ENCODE measurements at places on chromosomes 13 and 19.

DNA sequence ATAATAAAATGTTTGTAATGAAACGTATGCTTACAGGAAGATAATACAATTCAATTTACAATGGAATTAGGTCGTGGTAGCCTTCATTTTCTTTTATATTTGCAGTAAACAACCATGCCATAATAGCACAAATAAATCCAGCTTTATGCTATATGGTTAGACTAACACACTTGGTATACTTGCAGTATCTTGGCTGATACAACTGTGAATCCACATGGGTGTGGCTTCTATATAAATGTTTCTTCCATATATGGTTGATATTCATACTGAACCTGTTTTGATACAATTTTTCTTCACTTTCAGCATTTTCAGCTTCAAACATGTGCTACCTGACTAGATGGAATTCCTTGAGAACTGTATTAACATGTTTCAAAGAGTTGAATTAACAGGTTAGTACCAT, 20.4 kb upstream of the SPRY2 start:
- peak; percentile 15 for DNase-seq

- no peak for DNase-seq
These were observed 594 bp downstream of the ZNF559 start for GRCh38 chr19:9324584-9324962.

DNA sequence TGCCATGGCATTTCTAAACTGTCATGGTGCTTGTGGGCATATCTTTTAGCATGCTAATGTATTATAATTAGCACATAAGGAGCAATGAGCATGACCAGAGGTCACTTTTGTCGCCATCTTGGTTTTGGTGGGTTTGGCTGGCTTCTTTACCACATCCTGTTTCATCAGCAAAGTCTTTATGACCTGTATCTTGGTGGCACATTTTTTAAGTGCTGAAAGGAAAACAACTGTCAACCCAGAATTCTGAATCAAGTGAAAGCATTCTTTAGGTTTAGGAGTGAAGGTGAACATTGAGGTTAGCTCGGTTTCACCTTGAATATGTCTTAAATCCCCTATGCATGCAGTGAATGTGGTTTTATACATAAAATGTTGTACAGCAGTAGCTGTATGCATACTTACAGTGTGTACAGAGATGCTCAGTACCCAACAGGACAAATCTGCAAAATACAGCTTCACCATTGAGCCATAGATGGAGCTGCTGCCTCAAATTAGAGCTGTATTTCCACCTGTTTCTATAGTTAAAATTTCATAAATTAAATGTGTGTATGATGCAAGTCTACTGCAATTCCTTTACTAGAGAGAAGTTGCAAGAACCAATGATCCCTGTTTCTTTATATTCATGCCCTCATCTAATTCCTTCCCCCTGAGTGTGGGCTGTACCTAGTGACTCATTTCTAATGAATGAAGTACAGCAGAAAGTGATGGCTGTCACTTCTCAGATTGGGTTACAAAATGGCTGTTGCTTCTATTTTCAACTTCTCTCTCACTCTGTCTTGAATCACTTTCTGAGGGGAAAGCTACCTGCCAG, 25.2 kb upstream of the IGSF23 start:
- peak; percentile 85 for DNase-seq

DNA sequence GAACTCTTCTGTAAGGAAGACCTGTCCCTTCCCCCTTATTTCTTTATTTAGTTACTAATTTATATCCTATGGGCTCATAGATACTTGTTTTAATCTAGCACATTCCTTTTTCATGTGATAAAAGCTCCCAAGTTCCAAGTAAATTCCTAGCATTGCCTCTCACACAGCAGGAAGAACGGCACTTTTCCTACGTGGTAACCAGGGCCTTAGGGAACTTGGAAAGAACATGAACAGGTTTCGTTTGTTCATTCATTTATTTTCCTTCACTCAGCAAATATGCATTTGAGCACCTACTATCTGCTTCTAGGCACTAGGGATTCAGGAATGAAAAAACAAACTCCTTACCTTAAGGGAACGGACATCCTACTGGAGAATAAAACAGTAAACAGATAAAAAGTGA, 125.1 kb downstream of the SIPA1L3 start:
- DNase-seq: no peak

- DNase-seq: no peak
These were observed 47.4 kb upstream of the SERPINE3 start for GRCh38 chr13:51292000-51292565.

GRCh38 chr19:37931881-37932655, 25.1 kb downstream of the SIPA1L3 start:
- DNase-seq: peak; percentile 81

DNA sequence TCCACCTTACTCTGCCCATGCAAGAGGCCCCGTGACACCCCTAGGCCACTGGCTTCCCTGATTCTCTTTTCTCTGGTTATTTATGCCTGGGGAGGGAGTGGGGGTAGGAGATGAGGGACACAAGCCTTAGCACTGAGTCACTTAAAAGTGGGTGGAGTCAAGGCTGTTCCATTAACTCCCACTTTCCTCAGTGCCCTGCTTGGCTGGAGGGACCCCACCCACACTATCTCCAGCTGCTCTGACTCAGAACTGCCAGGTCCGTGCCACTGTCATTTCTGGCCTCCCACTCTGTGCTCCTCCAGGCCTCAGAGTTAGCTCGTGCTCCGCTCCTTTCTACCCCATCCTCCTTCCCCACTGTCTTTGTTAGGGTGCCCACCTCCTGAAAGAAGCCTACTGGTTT, 113.4 kb upstream of the UQCRFS1 start:
- DNase-seq: no peak

- DNase-seq: no peak
These were observed 180.6 kb downstream of the ABCC4 start for GRCh38 chr13:95120650-95121049.

- no peak for DNase-seq
These were observed 54.2 kb downstream of the GPR12 start for GRCh38 chr13:26706381-26706780.

- DNase-seq: peak; percentile 53
These were observed at the start of gene SIAH3 for GRCh38 chr13:45851171-45851921. TSS of gene SIAH3 (minus strand) at chr13:45851753. CDS start at chr13:45851629, 124 bp downstream.

DNA sequence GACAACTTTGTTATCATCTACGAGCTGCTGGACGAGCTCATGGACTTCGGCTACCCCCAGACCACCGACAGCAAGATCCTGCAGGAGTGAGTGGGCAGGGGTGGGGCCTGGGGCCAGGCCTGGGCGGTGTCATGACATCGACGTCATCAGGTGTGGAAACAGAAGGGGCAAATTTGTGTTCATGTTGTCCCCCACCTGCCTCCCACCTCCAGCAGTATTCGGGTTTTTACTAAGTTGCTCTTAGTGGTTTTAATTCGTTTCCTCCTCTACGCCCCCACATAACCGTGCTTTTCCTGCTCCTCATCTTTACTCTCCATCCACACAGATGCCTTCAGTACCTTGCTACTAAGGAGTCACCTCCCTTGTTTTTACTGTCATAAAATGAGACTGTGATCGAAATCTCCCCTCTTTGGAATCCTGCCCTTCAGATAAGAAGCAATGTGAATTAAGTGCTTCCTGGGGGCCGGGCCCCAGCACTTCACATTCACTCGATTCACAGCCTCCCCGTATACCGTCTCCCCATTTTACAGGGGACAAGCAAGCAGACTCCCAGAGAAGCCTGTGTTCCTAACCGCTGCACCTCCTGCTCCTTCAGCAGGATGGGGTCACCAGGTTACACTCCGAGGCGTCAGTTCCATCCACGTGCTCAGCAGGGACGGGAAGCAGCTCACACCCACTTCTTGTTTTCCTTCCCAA, 10.5 kb downstream of the AP1M1 start:
- no peak for DNase-seq

GRCh38 chr13:42146359-42146758, 97.9 kb downstream of the DGKH start:
- no peak for DNase-seq

DNA sequence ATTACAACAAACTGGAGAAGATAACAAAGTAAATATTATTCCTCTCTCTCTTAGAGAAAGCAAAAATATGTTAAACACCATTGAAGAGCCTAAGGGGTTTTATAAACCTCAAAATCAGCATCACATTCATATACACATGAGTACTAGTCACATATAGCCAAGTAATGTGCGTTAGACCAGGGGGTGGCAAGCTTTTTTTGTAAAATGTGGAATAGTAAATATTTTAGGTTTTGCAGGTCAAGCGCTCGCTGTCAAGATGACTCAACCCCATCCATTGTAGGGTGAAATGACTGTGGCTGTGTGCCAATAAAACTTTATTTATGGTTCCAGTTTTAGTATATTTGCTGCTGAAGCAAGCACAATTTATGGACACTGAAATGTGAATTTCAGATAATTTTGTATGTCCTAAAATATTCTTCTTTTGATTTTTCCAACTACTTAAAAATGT, 21.7 kb downstream of the RFX2 start:
- DNase-seq: no peak

- DNase-seq: no peak
These were observed 1.4 kb downstream of the FFAR2 start for GRCh38 chr19:35449359-35450043.

DNA sequence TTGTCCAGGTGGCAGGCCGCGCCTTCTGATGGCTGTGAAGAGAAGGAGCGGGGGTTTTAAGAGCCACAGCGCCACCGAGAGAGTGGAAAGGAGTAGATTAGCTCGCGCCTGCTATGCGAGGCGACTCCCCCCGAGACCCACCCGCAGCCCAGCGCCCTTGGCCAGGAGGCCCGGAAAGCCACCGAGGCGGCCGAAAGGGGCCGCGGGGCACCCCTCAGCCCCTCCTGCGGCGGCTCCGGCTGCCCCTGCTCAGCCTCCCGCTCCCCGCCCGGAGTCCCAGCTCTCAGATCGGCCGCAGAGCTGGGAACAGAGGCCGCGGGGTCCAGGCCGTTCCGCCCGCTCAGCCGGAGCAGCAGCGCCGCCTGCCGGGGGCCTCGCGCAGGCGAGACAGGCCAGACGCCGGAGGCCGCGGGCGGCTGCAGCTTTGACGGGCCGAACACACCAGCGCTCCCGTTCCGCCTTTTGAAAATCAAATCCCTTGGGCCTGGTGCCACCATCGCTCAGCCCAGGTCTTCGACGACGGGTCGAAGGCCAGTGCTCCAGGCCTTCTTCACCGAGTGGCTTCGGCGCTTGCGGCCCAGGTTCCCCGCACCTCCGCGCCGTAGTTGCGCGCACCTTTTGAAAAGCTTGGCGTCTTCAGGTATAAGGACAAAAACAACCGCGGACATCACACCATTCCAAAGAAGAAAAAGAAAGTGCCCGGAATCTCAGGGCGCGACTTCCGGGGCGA, 15.3 kb downstream of the CDX2 start:
- DNase-seq: peak; percentile 86

- DNase-seq: no peak
These were observed 9.2 kb upstream of the RASL11A start for GRCh38 chr13:27261396-27261795.

- DNase-seq: no peak
These were observed 36.4 kb downstream of the ZNF585A start for GRCh38 chr19:37136111-37136510.

- peak; percentile 94 for DNase-seq
These were observed at the start of gene ZNF90 for GRCh38 chr19:20077791-20078463. TSS of gene ZNF90 (plus strand) at chr19:20078000. CDS start at chr19:20078133, 133 bp downstream.

DNA sequence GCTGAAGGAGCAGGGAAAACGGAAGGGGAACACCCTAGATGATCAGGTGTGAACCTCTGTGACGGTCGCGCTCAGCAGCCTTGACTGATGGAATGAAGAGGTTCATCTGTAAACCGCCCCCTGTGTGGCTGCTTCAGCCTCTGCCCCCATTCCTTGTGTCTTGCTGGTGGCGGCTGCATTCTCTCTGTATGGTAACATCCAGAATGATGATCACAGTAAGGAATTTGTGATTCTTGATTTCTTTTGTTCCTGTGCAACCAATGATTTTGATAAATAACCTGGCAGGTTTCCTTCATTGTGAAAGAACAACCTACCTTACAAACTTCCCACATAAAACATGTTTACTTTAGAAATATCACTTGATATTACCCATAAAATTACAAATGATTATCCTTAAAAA, 118.7 kb upstream of the MCF2L start:
- DNase-seq: no peak

- DNase-seq: no peak
These were observed 33.0 kb downstream of the MIPEP start for GRCh38 chr13:23856008-23856750.

GRCh38 chr19:46620716-46621115, 4.2 kb downstream of the PTGIR start:
- no peak for DNase-seq

- no peak for DNase-seq
These were observed 5.6 kb downstream of the RPL36 start for GRCh38 chr19:5695649-5696195.

GRCh38 chr13:85194482-85194881, 604.7 kb downstream of the SLITRK6 start:
- no peak for DNase-seq

GRCh38 chr13:58004751-58005150, 373.2 kb downstream of the PCDH17 start:
- DNase-seq: no peak

DNA sequence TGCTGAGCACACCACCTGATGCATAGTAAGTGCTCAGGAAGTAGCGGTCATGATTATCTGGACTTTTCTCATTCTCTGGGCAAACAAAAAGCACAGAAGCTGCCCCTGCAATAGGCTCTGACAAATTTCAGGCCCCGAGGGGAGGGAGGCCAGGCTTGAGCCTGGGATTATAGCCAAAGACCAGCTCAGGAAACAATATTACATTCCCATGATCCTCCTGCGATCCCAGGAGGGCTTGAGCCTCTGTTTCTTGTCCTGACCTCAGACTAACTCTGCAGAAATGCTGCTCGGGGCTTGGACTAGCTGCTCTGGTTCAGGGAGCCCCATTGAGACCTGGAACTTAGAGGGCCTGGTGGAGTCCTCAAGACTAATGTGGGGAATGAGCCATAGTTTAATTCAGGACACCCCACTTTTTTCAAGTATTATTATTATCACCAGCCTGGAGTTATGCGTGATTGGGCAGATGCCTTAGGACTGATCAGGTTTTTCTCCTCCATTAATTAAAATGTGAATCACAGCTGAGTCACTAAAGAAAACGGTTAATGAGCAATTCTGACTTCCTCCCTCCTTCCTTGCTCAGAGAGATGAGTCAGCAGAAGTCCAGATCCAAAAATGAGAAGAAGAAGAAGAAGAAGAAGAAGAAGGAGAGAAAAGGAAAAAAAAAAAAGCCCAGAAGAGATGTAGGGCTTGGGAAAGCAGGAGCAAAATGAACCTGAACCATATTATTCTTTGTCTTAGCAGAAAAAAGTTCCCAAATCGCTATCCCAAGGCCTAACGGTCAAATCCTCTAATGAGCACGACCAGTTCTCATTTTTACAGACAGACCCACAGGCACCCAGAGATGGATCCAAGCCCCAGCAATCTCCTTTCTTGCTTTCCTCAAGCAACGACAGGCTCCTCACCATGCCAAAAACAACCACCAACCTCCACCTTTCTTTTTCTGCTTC, 107.2 kb downstream of the CACNA1A start:
- no peak for DNase-seq
